ENCODE measurements at places on chromosomes 5 and 9.

- no peak for DNase-seq
Observed at GRCh38 chr5:30343707-30344106, 849.8 kb upstream of the CDH6 start.

- DNase-seq, result no peak
Observed at GRCh38 chr9:132005899-132006298, 73.8 kb downstream of the MED27 start.

- DNase-seq, result no peak
Observed at GRCh38 chr5:60521376-60522291, 178.3 kb downstream of the DEPDC1B start.

GRCh38 chr5:35880156-35880555 is 23.5 kb downstream of the IL7R start:
- no peak for DNase-seq

GRCh38 chr9:125527471-125528002 is 179.5 kb downstream of the MAPKAP1 start:
- DNase-seq, result no peak

DNA sequence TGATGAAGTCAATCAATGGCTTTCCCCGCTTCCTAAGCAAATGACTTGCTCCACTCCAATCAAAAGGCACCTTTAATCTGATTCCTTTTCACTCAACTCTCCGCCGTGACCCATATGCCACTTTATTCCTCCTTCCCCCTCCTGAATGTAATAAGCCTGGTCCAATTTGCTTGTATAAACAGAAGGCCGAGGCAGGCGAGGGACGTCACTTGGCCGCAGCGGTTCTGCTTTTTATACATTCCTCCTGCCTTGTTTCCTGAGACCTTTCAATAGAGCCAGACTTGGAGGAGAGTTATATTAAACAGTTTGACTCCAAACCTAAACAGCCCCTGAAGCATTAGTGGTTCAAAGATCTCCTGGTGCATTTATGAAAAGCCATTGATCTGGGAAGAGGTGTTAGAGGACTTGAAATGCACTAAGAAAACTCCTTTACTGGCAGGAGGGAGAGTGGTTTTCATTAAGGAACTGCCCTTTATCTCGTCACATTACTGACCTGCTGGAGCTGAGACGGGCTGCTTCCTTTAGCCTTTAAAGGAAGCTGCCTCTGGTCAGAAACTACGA is 273.4 kb downstream of the SLIT3 start:
- DNase-seq, result no peak

DNA sequence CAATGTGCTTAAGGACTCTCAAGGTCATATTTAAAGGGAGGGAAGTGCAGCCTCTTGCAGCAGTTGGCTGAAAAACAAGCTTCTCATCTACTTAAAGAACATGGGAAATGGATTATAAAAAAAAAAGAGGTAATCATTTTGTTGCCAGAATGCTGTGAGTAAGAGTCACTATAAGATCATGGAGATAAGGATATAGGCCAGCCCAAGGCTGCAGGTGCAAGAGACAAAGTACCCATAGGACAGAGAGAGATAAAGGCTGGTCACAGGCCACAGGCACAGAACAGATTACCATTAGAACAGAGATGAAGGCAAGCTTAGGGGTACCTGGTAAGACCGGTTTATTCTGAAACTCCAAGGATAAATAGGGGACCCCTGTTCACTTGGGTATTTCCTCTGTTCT is 70.5 kb downstream of the CDKN2A start:
- DNase-seq, result no peak

DNA sequence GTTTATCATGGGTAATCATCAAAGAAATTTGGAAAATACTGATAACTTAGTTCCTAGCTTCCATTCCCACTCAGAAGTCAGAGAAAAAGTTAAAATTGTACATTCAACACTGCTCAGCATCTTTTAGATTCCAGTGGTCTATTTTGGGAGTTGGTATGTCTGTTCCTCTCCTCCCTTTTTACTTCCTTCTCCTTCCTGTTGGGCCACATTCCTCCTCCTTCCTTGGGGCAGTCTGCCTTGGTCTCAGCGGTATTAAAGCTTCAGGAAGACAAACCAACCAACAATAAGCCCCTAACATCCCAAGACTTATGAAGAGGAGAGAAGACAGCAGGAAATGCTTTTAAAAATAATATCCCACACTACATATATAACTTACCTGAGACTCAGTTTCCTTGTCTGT is 49.9 kb upstream of the SSBP2 start:
- DNase-seq, result no peak

DNA sequence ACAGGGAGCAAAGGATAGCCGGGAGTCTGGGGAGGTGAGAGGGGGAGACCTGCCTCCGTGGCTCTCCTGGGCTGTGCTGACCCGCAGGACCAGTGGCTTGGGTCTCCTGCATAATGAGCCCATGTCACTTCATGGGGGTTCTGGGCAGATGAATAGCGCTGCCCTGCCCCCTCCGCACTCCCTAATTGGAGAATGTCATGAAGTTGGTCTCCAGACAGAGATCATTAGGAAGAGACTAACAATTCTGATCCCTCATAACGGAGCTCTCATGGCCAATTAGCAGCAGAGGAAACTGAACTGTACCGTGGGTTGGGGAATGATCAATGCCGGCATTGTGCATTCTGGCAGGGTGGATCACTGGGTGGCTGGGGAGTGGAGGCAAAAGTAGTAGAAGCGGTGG is 186.1 kb downstream of the FSTL4 start:
- DNase-seq, result no peak

- DNase-seq, result no peak
Observed at GRCh38 chr5:180595046-180595379, 3.7 kb upstream of the SCGB3A1 start.

- DNase-seq, result no peak
Observed at GRCh38 chr9:133122935-133123611, 2.0 kb upstream of the RALGDS start.

- no peak for DNase-seq
Observed at GRCh38 chr5:66633754-66634153, 37.6 kb downstream of the MAST4 start.

DNA sequence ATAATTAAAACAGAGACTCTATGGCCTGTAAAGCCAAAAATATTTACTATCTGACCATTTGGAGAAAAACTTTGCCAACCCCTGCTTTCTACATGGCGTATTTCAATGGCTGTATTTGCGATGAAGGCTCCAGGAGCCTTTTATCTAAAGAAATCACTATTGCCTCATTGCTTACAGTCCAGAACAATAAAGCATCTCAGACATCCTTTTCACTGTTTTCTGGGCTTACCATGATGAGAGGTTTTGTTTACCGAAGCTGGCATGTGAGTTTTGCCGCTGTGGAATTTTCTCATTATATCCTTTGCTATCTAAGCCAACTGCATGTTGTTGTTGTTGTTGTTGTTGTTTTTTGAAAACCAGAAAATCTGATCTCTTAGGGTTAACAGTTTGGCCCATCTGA is 13.9 kb downstream of the PALM2AKAP2 start:
- no peak for DNase-seq

GRCh38 chr9:26675035-26675434 is 217.6 kb downstream of the CAAP1 start:
- no peak for DNase-seq

GRCh38 chr5:178194026-178194425 is 6.9 kb upstream of the GMCL2 start:
- DNase-seq, result no peak

DNA sequence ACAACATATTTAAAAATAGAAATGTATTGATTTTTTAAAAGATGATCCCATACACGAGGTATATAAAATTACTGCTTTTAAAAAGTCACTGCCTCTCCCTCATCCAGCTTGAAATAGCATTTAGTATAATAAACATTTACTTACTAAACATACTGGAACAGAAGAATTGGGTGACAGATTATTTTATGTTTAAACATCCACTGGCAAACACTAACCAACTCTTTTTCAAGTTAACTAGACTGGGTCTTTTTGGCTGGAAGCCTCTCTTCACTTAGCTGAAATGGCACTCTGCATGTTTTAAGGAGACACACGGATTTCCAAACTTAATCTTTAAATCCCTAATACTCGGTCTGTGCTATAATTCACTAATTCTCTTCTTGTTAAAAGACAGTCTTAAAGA is 19.0 kb downstream of the CTXN3 start:
- no peak for DNase-seq

DNA sequence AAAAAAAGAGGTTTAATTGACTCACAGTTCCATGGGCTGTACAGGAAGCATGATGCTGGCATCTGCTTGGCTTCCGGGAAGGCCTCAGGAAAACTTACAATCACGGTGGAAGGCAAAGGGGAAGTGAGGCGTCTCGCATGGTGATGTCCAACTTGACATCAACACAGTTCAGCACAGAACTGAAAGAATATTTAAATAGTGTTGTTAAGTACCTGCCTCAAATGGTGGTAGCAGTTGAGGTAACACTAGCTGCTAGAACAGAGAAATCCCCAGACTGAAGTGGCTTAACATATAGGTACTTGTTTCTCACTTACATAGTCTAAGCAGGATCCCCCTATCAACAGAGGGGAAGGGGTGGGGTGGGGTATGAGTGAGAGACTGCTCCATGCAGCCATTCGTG is 141.6 kb downstream of the DROSHA start:
- no peak for DNase-seq

DNA sequence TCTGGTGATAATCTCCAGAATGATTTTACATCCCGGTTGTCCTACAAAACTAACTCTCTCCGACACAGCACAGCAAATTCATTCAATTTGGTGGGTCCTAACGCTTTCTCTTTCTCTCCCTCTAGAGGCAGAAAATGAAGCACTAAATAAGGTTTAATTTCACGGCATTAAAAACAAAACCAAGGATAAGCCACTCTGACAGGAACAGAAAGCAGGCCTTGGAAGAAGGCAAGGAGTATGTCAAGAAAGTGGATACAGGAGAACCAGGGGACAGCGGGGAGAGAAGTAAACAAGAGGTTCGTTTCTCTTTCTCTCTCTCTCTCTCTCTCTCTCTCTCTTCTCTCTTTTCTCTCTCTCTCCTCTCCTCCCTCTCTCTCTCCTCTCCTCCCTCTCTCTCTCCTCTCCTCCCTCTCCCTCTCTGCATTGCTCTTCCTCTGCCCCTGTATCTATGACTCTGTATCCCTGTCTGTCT is 49.8 kb downstream of the EBF1 start:
- DNase-seq, result no peak

DNA sequence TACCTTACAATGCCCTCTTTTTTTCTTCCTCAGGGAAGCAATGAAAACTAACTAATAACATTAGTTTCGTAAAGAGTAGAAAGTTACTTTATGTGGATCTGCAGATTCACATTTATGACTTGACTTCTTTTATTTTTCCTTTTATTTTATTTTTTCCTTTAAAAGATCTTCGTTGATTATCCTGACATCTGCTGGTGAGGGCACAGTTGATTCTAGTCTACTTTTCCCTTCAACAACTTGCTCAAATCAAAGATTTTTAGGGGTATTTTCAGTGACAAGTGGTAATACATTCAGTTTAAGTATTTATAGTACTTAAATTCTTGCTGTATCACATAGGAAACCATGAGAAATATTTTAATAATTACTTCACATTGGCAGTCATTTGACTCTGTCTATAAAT is 4.9 kb downstream of the EDIL3 start:
- no peak for DNase-seq

DNA sequence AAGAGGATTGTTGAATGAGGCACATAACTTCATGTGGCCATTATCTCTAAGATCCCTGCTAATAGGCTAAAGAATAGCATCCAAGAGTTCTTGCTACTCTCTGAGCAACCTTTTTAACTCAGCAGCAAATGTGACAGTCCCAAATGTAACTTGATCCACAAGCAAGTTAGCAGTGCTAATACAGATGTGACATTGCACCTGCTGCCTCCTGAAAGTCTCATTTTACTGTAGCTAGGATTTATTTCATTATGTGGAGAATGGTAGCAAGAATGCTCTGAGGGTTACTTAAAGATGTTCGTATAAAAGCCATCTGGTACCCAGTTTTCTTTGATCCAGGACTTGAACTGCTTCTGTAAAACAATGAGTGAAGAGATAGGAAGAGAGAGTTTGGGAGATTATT is 45.8 kb downstream of the CDH10 start:
- DNase-seq, result no peak

DNA sequence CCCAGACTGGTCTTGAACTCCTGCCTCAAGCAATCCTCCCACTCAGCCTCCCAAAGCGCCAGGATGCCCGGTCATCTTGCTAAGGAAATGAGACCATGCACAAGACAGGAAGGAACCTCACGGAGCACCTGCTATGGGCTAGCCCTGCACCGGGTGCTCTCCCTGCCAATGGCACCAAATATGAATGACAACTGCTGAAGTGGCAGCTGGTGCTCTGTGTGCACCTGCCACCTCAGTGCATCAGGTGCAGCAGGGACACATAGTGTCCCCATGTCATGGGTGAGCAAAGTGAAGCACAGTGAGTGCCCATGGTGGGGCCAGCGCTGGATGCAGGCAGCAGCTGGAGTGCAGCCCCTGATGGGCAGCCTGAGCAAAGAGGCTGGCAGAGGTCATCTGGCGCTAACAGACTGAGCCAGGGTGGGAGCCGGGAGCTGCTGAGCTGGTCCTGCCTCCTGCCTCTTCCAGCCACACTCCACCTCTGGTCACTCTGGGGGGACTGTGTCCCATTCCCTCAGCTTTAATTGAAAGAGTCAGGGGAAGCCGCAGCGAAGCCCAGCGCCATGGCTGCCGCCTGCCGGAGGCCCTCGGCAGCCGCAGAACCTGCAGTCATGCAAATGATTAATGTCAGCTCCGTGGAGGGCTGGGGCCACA is 46.4 kb downstream of the BARX1 start:
- no peak for DNase-seq

DNA sequence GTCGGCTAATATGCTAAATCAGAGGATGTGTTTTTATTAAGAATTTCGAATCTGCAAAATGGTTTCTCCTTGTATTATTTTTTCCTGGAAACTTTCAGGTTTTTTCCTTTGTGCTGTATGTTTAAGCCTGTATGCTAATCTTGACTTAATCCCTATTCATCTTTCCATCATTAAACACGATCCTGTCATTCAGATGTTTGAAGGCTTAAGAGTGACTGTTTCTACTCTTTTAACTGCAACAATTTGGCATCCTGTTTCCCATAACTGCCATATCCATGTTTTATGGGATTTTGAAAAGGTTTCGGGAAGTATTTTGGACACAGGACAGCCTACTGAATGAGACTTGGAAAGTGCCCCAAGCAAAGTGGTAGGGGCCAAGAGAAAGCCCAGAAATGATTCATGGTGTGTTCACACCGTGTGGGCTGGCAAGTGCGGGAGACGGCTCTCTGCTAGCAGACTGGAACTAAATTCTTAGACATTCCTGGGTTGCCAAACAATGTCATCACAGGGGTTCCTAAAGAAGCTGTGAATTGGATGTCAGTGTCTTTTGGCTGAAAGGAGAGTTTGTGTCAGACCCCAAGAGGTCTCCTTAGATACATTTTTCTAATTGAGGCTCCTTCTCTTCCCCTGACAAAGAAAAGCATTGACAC is 125.4 kb upstream of the ADAMTS16 start:
- peak; percentile 6 for DNase-seq

GRCh38 chr9:2790466-2790865 is 53.4 kb downstream of the PUM3 start:
- DNase-seq, result no peak

DNA sequence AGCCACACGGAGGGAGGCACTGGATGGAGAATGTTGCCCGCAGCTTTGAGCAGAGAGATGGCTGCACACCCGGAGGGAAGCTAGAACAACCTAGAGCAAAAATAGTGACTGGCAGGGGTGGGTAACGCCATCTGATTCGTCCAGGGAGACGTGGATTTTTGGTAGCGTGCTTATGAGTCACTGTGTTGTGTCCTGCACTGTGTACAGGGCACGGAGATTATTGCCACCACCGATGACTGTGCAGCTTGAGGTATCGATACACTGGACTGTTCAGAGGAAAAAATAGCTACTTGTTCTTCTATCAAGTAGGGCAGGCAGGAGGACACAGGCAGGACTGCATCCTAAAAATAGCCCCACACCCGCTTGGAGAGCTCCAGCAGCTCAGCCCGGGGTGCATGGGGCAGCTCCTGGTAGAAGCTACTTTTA is 6.0 kb downstream of the UBE2QL1 start:
- no peak for DNase-seq

- no peak for DNase-seq
Observed at GRCh38 chr5:21615195-21615765, 1237.9 kb downstream of the CDH12 start.
